ENCODE measurements at places on chromosomes 1 and 21. TPM values are rescaled to one million over a fixed set of nuclear protein-coding genes. Genes with fewer than 3 reads are reported as not detected.

Gene FAM177B
- not detected for total RNA-seq

Gene HUNK
- 0.79 TPM for total RNA-seq

Gene AGO4
- 15.8 TPM for total RNA-seq

Gene TTC34
- 0.22 TPM for total RNA-seq

Gene AMY2A
- not detected for total RNA-seq

Gene TMEM51
- total RNA-seq, result 6.3 TPM

Gene SEC16B
- 2.4 TPM for total RNA-seq

Gene PTGER3
- total RNA-seq, result 0.39 TPM

Gene PFKL
- total RNA-seq, result 152 TPM

Gene MGST3
- 131 TPM for total RNA-seq

Gene SLC25A34
- 0.33 TPM for total RNA-seq

Gene TLCD4
- total RNA-seq, result not detected
